T-helper 2 cell (primary cell): ENCODE measurements at places on chromosomes 16 and 17.

DNA sequence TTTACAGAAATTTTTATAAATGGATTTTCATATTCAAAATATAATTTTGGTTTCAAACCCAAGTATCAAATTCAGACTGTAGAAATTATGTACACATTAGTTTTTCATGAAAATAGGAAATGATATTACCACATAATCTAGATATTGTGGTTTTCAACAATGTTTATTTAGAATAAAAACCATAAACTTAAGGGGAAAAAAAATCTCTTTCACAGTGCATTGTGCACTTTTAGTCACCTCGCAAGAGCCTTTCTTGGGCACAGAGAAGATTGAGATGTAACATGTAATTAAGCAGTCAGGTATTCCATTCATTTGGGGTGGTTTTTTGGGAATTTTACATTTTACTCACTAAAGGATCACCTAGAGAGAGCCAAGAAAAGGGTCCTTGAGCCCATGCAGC, 104.0 kb downstream of the TANC2 start:
- no peak for DNase-seq

DNA sequence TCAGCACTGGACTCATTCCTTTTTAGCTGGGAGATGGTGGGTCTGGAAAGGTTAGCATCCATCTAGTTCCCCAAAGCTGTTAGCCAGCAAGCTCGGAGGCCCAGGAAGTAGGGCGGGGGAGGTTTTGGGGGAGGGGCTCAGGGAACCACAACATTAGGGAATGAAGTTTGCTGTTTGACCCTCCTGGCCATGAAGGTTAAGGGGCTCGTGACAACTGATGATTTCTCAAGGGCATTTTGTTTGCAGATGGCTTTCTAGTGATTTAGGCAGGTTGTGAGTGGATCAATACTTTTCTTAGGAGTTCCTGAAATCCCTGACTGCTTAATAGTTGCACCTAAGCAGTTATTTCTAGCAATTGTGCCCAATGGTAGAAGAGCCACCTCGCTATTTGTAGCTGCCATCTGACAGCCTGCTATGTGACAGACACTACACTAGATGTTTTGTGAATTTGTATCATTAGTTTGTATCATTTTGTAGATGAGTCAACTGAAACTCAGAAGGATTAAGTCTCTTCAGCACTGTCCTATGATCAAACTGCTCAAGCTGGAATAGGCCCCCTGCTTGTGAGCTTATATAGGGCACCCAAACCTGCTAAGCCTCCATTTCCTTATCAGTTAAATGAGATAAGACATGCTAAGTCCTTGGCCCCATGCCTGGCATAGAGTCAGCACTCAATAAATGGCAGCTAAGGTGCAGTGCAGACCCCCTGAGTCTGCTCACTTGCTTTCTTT, 146.4 kb downstream of the IRX3 start:
- no peak for DNase-seq

DNA sequence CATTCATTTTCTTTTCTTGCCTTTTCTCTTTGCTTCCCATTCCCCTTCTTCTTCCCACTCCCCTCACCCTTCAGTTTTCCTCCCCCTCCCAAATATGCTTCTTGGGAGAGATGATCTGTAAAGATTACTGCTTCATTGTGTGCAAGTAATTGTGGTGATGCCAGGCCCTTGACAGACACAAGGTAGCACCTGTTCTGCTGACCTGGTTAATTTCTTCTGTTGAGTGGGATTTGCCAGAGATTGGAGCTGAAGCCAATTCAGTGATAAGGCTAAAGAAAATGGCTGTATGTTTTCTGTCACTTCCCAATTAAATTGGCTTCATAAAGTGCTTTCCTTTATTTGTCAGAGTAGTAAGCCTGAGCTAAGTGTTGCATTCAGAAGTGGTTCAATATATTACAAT, 44.5 kb downstream of the AATF start:
- no peak for DNase-seq

DNA sequence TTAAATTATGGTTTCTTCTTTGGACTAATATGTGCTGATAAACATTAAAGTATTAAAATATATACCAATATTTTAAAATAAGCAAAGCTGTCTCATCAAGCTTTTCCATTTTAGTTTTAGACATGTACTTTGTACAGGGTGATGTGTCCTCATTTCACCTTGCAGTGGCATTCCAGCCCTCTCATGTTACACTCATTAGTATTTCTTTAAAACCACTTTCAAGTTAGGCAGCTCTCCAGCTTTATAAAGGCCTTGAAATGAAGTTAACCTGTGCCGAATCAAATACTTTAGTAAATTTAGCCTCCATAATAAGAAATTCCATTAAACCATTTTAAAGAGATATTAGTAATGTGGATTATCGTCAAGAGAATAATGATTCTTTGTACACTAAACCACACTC, 107.6 kb upstream of the HLF start:
- no peak for DNase-seq

DNA sequence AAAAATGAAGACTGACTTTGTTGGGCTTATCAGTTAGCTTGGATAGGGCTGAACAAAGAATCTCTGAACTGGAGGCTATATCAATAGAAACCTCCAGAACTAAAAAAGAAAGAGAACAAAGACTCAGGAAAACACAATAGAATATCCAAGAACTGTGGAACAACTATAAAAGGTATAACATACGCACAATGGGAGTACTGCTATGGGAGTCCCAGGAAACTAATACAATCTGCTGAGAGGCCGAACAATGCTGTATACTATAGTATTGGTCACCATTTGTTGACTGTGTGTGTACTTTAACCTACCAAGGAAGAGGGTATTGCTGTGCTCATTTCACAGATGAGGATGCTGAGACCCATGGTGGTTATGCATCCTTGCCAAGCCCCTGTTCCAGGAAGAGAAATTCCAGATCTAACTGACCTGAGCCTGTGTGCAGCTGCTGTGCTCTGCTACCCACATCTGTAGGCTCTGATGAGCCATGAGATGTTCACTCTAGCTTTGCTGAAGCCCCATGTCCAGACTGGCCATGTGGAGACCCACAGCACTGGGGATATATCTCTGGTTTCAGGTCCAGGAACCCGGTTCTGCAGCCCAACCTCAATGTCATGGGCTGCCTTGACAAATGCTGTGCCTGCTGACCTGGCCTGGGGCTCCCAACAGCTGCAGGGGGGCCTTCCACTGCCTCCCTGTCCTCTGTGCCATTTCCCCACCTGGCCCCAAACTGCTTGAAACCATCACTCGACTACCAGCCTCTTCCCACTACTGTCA, 254.3 kb upstream of the TNRC6C start:
- no peak for DNase-seq

DNA sequence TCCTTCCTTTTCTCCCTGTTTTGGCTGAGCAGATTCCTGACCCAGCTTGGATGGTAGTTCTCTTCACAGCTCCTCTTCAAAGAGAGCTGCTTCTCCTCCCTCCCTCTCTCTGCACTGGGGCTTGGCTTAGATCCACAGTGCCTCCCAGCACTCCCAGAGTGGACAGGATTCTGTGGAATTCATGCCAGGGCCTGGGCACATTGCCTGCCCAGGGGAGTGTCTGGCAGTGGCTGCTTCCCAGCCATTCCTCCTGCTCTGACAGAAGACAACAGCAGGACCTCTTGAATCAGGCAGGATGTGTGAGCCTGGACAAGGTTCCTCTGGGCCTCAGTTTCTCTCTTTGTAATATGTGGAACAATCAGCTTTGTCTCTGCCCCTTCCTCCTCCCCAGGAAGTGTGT, 4.5 kb upstream of the MMP28 start:
- no peak for DNase-seq

GRCh38 chr16:29698484-29699323, 19.7 kb downstream of the QPRT start:
- DNase-seq = no peak

DNA sequence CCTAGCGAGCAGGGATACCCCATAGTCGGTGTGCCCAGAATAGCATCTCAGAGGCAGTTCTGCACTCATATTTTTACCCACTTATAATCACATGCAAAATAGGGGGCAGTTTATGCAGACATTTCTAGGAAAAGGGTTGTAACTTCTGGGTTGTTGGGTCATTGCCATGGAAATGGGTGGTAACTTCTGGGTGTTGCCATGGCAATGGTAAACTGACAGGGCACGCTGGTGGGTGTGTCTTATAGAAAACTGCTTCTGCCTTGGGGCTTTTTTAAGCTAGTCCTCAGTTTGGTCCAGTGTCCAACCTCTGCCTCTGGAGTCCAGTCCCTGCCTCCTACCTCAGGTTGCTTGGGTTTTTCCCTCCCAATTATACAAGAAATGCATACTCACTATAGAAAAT, 7.4 kb upstream of the SPAG9 start:
- peak; percentile 24 for DNase-seq

GRCh38 chr17:13729466-13730134, 127.9 kb upstream of the HS3ST3A1 start:
- no peak for DNase-seq

DNA sequence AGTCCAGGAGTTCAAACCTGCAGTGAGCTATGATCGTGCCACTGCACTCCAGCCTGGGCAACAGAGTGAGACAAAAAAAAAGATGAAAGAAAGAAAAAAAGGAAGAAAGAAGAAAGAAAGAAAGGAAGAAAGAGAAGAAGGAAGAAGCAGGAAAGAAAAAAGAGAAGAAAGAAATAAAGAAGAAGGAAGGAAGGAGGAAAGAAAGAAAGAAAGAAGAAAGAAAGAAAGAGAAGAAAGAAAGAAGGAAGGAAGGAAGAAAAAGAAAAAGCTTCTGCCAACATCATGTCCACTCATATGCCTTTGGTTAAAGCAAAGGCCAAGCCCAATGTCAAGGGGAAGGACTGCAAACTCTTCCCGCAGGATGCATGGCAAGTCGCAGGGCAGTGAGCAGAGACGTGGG, 143.2 kb downstream of the IRX3 start:
- DNase-seq = no peak

GRCh38 chr17:11486101-11486867, 112.0 kb upstream of the DNAH9 start:
- no peak for DNase-seq

GRCh38 chr16:85573696-85574641, 39.2 kb upstream of the GSE1 start:
- no peak for DNase-seq

DNA sequence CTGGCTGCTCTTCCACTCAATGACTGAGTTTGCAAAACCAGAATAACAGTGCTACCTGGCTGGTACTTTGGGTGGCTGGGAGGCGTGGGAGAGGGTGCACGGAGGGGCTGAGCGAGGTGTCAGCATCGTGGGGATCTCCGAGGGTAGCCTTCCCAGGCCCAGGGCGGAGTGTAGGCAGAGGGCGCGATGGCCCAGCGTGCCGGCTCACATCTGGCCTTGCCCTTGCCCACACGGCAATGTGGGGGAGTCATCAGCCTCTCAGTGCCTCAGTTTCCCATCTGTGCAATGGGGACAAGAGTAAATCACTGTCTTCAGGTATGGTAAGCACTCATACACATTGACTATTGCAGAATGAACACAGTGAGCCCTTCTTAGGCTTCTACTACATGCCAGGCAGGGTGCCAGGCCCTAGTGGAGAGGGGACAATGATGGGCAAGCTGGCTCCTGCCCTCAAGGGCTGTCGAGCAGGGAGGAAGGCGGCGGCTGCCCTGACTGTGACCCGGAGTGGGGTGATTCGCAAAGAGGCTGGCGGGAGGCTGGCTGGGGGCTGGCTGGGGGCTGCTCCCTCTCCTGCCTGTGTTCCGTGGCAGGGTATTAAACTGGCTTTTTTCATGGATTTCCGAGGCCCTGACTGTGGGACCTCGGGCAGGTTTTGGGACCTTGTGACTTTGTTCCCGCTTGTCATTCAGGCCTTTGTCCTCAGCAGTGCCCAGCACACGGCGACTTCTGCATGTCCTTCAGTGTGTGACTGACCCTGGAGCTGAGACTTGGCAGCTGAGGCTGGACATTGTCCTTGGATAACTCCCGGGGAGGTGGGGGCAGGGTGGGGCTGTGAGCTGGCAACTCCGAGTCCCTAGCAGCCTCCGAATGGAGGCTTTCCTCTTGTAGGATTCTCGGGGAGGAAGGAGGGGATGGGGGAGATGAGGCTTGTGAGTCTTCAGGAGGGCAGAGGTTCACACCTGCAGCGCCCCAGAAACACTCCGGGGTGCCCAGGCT, 243.1 kb downstream of the SEC14L1 start:
- no peak for DNase-seq

DNA sequence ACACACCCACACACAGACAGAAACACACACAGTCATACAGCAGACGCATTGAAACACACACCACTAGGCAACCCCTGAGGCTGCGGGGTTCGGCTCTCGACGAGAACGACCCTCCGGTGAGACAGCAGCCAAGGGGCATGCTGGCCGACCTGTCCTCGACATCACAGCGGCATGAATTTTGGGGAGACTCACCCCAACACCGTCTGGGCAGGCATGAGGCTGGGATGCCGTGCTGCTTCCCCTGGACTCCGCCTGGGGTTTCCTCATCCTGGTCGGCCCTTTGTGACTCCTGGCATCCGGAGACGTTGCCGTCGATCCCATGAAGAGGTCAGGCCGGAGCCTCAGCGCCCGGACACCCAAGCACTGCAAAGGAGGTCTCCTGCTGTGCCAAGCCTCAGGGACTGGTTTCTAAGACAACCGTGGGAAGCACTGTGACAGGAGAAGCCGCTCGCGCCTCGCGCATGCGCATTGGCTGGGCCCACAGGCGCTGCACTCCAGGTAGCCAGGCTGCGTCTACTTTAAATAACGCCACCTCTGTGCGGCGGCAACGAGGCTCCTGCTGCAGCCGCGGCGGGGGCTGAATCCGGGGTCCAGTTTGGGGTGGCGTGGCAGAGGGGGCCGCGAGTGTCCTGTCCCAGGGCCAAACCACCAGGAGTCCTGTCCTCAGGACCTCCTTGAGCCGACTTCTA, 13.8 kb upstream of the KCNJ18 start:
- no peak for DNase-seq

- DNase-seq = no peak
Measured at GRCh38 chr17:4936436-4936835, 3.4 kb downstream of the SLC25A11 start.

GRCh38 chr16:80023865-80024264, 423.3 kb upstream of the MAF start:
- no peak for DNase-seq

DNA sequence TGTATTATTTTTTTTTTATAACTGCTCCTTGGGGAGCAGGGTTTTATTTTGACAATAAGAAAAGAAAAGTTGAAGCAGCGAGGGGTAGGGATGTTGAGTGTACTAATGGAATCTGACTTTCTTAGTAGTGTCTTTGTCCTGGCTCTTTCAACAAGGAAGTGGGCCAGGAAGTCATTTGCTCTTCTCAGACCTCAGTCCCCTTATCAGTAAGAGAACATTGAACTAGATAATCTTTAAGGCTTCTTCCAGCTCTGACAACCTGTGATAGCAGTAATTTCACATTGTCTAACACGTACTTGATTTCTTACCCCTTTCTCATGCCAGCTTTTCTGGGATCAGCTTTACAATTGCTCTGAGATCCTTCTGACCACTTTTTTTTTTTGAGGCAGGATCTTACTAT, 8.3 kb downstream of the LIG3 start:
- no peak for DNase-seq

- DNase-seq = no peak
Measured at GRCh38 chr16:68668266-68668665, 23.2 kb downstream of the CDH3 start.

DNA sequence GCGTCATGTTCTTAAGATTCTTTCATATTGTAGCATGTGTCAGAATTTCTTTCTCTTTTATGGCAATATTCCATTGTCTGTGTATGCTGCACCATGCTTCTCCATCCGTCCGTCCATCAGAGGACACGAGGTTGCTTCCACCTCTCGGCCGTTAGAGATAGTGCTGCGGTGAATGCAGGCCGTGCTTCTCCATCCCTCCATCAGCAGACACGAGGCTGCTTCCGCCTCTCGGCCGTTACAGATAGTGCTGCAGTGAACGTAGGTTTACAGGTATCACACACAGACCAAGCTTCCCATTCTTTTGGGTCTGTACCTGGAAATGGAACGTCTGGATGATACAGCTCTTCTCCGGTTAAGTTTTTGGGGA, 113.5 kb downstream of the CMIP start:
- DNase-seq = no peak

GRCh38 chr17:44581868-44582267, 24.6 kb downstream of the FZD2 start:
- no peak for DNase-seq
